NCI-H1694 treated with DMSO at 0.1 percent for 48 hours (cell line): ENCODE measurements at places on chromosomes 4 and X.
A peak's percentile ranks its signal among the peaks of the same experiment; 100 is the strongest.

DNA sequence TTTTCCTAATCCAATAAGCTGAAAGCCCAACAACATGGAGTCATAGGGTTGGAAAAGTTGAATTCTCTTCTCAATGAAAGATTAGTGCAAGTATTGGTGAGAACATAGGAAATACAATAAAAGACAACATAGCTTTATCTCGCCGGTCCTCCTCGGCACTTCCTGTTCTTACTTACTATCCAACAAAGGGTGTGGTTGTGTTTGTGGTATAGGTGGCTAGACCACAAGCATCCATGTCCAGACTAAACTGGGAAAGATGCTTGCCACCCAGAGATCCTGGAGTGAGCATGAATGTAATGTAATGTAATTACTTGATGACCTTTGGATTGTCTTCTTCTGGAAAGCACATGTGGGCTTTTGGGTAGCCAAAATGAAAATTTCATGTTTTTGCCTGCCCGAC lies 223.8 kb downstream of the CPE start:
- DNase-seq, result no peak

- no peak for DNase-seq
Measured at GRCh38 chrX:40094041-40094899, 3.5 kb downstream of the BCOR start.

GRCh38 chrX:115968436-115969252 lies 201.9 kb upstream of the AGTR2 start:
- peak; percentile 71 for DNase-seq

DNA sequence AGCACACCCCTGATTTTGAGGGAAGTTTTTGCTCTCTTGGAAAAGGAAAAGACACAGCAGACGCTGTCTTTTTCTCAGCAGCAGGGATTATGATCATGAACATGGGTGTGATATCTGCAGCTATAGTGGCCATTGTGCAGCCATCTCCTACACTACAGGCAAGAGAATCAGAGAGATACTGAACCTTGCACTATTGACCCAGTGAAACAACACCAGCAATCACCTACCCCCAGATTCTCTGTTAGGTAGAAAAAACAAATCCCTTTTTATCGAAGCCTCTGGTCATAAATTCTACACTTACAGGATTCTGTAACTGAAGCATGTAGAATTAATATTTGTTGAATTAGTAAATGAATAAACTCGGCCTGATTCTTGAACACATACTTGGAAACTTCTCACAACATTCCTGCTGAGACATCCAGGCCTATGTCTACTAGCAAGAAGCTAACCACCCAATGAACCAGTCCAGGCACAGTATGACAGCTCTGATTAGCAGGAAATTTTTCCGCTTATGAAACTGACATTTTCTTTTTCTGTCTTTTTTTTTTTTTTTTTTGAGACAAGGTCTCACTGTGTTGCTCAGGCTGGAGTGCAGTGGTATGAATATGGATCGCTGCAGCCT lies 5.0 kb upstream of the AFAP1 start:
- DNase-seq, result no peak

- DNase-seq, result no peak
Measured at GRCh38 chr4:182231080-182231479, 12.1 kb upstream of the TENM3 start.

DNA sequence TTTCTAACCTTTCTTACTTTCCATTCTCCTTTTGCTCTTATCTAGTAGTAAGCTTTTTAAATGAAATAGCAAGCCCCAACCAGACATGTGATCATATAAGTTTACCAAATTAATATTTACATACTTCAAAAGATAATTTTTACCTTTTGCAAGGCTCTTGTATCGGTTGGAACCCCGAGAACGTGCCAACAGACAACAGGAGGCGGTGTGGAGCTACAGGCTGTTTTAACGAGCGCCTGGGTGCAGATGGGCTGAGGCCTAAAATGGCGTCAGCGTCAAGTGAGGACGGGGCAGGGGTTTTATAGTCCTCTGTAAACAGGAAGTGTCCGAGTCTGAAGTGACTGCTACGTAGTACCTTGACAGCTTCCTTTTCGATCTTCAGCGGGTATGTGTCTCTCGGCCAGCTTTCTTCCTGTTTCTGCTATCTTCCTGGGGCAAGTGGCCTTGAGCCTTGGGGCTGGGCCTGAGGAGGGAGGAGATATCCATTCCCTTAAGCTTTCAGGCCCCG lies 342.7 kb downstream of the GALNTL6 start:
- no peak for DNase-seq

- DNase-seq, result no peak
Measured at GRCh38 chrX:41116948-41117347, 31.7 kb downstream of the USP9X start.

DNA sequence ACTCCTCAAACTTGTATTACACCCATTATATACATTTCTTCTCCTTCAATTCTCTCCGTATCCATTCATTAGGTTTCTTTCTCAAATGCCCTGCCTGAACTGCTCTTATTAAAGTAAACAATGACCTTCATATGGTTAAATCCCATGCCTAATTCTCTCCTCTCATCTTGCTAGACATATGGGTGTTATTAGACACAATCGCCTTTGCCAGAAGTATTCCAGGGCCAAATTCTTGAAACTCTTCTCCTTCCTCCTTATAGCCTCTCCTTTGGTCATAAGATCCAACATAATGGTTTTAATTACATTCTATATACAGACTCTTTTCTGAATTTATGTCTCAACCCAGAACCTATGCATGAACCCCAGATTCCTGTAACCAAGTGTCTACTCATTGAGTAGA lies 4.8 kb downstream of the ANXA10 start:
- DNase-seq, result no peak

GRCh38 chr4:128841402-128841801 lies 31.9 kb downstream of the JADE1 start:
- DNase-seq, result no peak

- DNase-seq, result no peak
Measured at GRCh38 chr4:57162499-57163019, 52.4 kb upstream of the IGFBP7 start.

DNA sequence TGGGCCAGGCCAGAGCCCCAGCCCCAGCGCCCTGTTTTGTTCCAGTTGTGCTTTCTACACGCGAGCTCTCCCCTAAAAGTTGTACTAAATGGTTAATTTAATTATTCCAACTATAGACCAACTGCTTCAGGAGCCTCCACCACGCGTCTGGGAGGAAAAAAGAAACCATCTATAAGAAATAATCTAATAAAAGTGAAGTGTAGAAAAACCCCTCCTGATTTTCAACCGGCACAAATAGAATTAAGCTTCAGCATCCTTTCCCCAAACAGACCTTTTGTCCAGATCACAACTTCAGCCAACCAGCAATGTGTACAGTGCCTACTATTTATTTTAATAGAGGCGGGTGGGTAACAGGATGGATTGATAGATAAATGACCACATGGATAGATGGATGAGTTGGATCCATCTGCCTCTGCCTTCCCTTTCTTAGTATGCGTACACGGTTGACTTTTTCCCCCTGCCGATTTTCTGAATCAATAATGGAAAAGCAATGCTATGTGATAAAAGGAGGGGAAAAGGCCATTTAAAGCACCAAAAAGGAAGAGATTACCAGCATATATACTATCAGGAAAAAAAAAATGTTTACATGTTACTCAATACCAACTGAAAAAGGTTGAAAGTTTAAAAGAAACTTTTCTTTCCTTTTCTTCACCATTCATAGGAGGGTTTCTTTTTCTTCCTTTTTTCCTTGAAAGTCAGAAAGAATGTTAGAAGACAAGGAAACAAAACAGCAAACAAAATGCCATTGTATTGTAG lies 3.7 kb upstream of the PHOX2B start:
- DNase-seq, result no peak

DNA sequence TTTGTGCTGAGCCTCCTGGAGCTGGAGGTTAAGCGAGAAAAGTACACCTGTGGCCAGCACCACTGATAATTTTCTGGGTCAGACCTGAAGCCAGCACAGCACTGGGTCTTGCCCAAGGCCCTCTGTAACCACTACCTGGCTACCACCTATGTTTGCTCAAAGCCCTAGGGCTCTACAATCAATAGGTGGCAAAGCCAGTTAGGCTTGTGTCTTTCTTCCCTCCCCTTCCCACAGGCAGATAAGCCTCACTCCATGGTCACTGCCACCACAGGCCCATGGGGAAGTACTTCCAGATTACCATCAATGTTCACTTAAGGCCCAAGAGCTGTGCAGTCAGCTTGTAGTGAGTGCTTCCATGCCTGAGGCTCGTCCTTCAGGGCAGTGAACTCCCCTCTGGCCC lies 35.2 kb upstream of the ARMCX4 start:
- DNase-seq, result no peak

GRCh38 chr4:64192731-64193412 lies 216.4 kb downstream of the TECRL start:
- DNase-seq, result no peak

GRCh38 chrX:2707334-2707760 lies 16.3 kb downstream of the CD99 start:
- DNase-seq, result no peak

DNA sequence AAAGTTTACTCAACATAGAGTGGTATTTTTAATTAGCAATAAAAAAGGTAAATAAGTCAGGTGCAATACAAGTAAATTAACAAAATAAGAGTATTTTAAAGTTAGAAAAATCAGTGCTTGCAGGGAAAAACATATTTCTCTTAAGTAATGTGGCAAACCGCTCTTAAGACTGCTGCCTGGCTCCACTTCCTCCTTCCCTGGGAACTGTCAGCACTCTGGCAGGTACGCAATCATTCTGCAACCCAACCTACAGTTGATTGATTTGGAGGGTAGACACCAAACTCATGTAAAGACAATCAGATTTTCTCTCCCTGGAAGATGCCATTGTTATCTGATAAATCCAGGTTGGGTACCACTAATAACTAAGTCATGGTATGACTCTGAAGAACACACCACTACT lies 63.9 kb downstream of the PPP3CA start:
- DNase-seq, result no peak

DNA sequence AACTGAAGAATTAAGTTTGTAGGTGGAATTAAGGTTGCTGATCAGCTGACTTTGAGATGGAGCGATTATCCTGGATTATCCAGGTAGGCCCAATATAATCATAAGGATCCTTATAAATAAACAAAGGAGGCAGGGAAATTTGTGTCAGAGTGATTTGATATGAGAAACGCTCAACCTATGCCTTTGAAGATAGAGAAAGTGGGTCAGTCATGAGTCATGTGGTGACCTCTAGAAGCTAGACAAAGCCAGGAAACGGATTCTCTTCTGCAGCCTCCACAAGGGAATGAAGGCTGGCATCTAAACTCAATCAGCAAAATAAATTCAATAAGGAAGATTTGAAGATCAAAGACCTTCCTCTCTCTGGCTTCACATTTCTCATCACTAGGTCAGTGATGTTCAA lies 41.5 kb upstream of the SMIM10 start:
- no peak for DNase-seq

DNA sequence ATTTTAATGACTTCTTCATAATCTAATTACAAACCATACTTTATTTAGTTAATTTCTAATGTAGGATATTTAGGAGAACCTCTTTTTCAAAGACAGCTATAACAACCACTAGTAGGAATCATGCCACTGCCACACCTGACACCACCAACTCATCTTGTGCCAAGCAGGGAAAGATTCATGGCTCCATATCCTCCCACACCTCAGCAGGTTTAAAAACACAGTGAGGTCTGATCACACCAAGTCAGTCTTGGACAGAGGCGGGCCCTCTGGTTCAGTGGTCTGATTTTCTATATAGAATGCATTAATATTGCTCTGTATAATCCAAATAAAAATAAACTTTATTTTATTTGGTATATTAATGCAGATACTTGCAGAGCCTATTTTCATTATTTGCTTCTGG lies 227.7 kb upstream of the TTC29 start:
- DNase-seq, result no peak

- DNase-seq, result peak; percentile 74
Measured at GRCh38 chr4:149999485-150000074, 78.7 kb upstream of the DCLK2 start.

GRCh38 chr4:17332478-17332877 lies 179.4 kb downstream of the QDPR start:
- DNase-seq, result no peak

DNA sequence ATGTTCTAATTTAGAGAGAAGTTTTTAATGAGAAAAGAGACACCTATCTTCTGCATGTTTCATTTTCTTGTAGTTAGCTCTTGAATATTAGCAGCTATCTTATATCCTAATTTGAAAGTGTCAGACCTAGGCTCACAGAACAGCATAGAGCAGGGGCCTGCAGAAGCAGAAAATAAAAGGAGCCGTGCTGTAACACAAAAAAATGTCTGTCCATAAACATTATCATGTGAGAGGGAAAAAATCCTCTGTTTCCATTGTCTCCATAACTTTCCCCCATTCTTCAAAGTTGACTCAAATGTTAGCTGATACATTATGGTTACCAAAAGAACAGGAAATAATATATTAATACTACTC lies 329.2 kb upstream of the EPHA5 start:
- no peak for DNase-seq

- no peak for DNase-seq
Measured at GRCh38 chr4:108783665-108784463, 21.0 kb upstream of the ETNPPL start.

- no peak for DNase-seq
Measured at GRCh38 chr4:121272526-121272925, 108.3 kb downstream of the QRFPR start.

DNA sequence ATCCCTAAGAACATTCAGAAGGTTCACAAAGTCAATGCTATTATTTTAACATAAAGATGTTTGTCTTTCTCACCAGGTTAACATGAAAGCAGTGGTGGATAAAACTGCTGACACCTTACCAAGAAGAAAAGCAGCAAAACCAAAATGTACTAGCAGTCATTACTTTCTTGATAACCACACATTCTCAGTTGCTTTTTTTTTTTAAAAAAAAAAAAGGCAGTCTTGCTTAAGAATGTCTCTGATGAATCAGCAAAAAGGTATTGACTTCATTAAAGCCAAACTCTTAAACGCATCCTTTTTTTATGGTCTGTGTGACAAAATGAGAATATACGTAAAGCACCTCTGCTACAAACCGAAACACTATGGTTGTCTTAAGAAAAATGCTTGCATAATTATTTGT lies 31.9 kb downstream of the CDKL2 start:
- no peak for DNase-seq

DNA sequence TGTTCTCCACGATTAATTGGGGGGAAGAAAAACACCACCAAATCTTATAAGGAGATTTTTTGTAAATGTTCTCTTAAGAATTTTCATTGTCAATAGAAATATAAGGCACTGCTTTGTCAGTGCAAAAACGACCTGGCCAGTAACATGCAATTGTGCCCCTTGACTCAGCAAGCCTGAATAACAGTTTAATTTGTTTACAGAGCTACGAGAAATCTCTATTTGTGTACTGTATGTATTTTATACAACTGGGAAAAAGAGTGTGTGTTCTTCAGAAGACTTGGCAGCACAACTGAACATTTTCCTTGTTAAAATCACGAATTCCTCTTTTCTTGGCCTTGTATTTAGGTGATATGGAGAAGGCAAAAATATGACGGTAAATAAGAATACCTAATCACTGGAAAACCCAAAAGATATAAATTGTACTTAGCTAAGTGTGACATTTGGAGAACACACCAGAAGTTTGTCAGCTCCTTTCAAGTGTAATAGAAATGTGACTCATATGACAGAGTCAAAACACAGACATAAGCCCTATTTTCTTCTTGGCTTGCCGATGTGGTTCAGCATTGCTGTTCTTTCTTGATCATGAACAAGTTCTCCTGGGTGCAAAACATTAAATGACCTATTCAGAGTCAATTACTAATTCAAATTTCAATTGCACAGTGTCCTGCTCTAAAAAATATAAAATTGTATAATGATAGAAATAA lies 945.0 kb upstream of the INTU start:
- DNase-seq, result no peak

GRCh38 chr4:35689870-35690269 lies 554.4 kb downstream of the ARAP2 start:
- DNase-seq, result no peak

GRCh38 chr4:96729641-96730040 lies 889.7 kb downstream of the PDHA2 start:
- DNase-seq, result no peak

- no peak for DNase-seq
Measured at GRCh38 chr4:138438608-138439007, 196.5 kb upstream of the SLC7A11 start.
